Cardiac fibroblast (primary cell): ENCODE measurements at places on chromosomes 2 and 18.
A peak's percentile ranks its signal among the peaks of the same experiment; 100 is the strongest.

DNA sequence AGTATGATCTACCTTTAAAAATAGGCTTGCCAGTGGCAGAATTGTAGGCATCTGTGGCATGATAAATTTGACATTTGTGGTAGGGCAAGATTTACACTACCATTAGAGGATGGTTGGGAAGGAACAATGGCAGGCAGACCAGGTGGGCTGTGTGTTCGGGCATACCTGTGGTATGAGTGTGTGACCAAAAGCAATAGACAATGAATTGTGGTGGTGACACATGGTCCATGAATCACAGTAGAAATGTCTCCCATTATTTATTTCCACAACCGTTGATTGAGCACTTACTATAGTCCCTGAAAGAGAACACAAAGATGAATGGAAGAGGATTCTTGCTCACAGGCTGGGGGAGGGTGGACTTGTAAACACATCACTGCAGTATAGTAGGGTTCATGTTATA, 29.9 kb upstream of the RUFY4 start:
- no peak for DNase-seq

- DNase-seq: no peak
Measured at GRCh38 chr2:55478610-55479304, 40.8 kb upstream of the CFAP36 start.

GRCh38 chr2:138415985-138416384, 85.6 kb upstream of the SPOPL start:
- peak; percentile 29 for DNase-seq

DNA sequence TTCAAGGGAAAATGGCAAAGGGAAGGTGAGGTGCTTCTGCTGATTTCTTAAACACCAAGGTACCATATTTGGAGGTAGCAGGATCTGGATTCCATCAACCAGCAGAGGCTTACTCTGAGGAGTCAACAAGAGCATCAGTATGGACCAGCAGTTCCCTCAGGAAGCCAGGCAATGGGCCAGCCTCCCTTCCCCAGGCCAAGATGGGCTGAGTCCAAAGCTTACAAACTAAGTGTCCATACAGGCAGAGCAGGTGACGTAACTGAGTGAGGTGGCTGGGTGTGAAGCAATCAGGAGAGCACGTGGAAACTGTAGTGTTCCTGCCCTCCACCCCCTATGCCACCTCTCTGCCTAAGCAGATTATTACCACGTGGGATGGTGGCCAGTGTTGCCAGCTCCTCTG, 134.2 kb upstream of the HNRNPA3 start:
- peak; percentile 5 for DNase-seq

- no peak for DNase-seq
Measured at GRCh38 chr18:21309248-21309647, 67.2 kb downstream of the GREB1L start.

- DNase-seq: peak; percentile 94
Measured at GRCh38 chr18:35343936-35344735, at the start of gene ZNF24. Gene ZNF24 (minus strand): TSS chr18:35344420. CDS start chr18:35340650, 3,770 bp downstream.

- DNase-seq: peak; percentile 19
Measured at GRCh38 chr2:105325389-105325963, 4.1 kb downstream of the TGFBRAP1 start.

- DNase-seq: no peak
Measured at GRCh38 chr2:23021311-23022120, 363.5 kb upstream of the KLHL29 start.

DNA sequence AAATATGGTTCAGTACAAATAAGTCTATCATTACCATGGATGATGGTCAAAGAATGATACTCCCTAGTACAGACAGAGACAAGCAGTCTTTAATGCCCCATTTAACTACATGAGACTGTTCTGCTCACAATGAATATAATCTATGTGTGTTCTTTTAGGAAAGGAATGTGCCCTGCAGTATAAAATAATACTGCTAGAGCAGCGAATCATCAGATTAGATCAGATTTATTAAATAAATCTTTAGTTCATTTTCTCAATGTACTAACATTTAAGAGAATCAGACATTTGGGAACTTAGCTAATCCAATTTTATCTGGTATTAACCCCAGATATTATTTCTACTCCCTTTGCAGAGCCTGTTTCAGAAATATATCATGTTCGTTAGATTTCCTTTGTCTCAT, 272.0 kb upstream of the GCFC2 start:
- no peak for DNase-seq

- DNase-seq: no peak
Measured at GRCh38 chr2:143759455-143759854, 630.2 kb downstream of the ARHGAP15 start.

DNA sequence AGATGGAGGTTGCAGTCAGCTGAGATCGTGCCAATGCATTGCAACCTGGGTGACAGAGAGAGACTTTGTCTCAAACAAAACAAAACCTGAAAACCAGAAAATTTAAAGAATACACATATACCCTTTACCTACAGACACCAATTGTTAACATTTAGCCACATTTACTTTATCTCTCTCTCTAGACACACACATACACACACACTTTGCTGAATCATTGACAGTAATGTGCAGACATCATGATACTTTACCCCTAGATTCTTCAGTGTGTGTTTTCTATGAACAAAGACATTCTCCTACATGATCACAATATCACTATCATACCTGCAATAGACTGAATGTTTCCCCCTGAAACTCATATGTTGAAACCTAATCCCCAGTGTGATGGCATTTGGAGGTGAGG, 10.2 kb upstream of the CFLAR start:
- DNase-seq: no peak

DNA sequence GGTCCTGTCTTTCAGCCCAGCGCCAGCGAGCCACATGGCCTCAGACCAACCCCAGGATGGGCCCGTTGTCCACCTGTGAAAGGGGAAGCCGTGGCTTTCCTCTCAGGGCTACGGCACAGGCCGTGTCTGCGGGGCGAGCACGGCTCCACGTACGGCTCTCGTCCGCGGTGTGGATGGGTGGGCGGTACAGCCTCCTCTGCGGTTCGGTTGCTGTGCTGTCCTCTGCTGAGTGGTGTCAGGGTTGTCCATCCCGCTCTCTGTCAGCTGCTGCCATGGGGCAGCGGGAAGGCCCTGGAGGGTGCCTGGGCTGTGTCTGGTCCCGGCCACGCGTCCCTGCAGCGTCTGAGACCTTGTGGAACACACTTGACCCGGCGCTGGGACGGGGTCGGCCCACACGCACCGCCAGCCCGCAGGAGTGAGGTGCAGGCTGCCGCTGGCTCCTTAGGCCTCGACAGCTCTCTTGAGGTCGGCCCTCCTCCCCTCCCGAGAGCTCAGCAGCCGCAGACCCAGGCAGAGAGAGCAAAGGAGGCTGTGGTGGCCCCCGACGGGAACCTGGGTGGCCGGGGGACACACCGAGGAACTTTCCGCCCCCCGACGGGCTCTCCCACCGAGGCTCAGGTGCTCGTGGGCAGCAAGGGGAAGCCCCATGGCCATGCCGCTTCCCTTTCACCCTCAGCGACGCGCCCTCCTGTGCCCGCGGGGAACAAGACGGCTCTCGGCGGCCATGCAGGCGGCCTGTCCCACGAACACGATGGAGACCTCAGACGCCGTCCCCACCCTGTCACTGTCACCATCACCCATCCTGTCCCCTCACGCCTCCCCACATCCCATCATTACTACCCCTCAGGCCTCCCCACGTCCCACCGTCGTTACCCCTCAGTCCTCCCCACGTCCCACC, 128.7 kb downstream of the NFATC1 start:
- no peak for DNase-seq

GRCh38 chr2:1649103-1650084, 94.9 kb downstream of the PXDN start:
- no peak for DNase-seq

GRCh38 chr18:1811282-1811681, 760.0 kb downstream of the METTL4 start:
- DNase-seq: no peak

- DNase-seq: no peak
Measured at GRCh38 chr2:84456156-84456555, 2.9 kb downstream of the SUCLG1 start.

- DNase-seq: peak; percentile 98
Measured at GRCh38 chr2:112627060-112628040, 18.4 kb upstream of the SLC20A1 start.

DNA sequence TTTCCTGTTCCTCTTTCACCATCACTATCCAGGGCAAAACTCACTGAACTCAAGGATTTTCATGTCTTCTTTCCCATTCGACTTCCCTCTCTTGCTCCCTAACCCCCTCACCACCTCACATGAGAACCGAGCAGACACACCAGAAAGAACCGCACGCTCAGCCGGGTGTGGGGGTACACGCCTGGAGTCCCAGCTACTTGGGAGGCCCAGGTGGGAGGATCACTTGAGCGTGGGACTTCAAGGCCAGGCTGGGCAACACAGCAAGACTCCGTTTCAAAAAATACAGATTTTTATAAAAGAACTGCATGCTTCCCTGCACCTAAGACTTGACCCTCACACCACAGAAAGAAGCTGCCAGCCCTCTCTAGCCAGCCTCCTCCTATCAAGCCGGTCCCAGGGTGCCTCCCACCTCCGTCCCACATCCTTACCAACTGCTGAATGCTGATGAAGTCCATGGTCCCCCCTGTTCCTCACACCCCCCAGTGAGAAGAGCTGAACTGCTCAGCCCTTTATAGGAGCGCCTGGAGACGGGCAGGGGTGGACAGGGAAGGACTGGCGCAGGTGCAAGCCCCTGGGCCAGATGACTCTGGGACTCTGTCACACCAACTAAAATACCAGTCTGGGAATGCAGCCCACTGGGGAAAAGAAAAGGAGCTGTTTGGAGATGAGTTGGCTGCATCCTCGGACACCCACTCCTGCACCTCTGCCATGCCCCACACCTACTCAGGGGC, at the start of gene ANKRD23:
ANKRD23 (minus strand) TSS at position 484 of the 731 bp plus-strand sequence; CDS start at position 455, 29 bp downstream.
- no peak for DNase-seq

DNA sequence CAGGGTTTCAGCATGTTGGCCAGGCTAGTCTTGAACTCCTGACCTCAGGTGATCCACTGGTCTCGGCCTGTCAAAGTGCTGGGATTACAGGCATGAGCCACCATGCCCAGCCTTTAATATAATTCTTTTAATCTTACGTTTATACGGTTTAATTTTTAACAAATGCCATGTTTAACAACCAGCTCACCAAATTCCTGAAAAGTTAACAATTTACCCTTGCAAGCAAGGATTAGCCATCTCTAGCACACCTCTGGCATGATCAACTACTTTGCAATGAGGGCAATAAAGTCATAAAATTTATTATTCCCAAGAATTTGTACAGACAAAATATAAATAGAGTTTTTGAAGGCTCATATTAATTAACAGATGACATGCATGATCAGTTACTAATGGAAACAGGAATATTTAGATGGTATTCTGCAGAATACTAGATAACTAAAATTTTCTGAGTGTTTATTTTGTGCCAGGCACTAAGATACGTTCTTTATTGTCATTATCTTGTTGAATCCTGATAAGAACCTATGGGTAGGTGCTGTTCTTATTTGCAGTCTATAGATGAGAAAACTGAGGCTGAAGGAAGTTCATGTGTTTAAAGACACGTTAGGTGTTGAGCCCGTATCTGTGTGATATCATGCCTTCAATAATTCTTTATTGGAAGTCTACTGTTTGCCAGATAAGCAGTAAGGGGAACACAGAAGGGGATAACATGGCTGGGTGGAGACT, 190.1 kb downstream of the CDCA7 start:
- DNase-seq: no peak

- DNase-seq: no peak
Measured at GRCh38 chr2:144224472-144224871, 295.4 kb downstream of the ZEB2 start.

DNA sequence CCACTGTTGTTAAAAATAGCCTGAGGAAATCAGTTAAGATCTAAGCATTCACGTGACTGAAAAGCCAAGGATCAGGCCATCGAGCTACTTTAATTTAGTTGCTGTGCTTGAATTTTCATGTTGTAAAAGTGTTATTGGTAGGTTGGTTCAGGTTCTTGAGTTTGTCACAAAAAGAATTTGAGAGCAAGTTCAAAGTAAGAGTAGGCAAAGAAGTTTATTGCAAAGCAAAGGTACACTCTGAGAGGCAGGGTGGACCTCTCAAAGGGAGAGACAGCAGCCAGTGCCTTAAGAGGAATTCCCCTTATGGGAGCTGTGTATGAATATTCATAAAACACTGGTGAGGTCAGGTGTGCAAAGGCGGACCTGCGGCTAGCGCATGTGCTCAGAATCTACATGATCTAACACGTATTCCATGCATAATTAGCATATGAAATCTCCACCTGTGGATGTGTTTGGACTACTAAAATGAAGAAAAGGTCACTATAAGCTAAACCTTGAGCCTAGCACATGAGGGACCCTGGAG, 236.5 kb downstream of the NDUFA10 start:
- no peak for DNase-seq

DNA sequence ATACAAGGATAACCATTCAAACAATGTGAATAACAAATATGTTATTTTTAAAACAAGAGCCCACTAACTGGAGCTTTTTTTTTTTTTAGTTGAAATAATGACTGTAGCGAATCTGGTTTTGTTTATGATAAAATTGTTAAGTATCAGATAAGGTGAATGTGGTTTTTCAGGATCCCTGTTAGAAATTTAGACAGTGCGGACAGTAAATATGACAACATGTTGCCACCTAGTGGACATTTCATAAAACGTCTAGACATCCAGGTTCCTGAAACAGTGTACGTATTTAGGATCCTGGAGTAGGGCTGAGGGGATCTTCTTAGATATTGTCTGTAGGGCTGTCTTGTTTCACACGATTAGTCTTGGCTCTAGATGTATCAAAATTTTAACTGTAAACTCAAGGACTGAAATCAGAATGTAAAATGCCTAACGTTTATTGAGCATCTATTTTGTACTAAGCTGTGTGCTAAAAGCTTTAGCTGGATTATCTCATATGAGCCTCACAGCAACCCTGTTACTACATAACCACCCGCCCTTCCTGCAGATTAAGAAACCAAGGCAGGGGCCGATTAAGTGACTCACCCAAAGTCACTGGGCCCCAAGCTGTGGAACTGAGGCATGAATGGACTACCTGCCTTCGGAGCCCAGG, 23.9 kb upstream of the CCDC68 start:
- peak; percentile 89 for DNase-seq

GRCh38 chr2:213688133-213688532, 403.9 kb downstream of the SPAG16 start:
- no peak for DNase-seq

- DNase-seq: peak; percentile 27
Measured at GRCh38 chr2:219661197-219661954, 33.9 kb downstream of the SLC4A3 start.

GRCh38 chr2:138112536-138112935, 148.3 kb downstream of the HNMT start:
- peak; percentile 76 for DNase-seq

- DNase-seq: no peak
Measured at GRCh38 chr2:241869087-241869961, at the start of gene RTP5. Gene RTP5 (plus strand): TSS chr2:241869729. CDS start chr2:241869757, 28 bp downstream.

- DNase-seq: no peak
Measured at GRCh38 chr2:121045245-121045644, 239.8 kb downstream of the TFCP2L1 start.

DNA sequence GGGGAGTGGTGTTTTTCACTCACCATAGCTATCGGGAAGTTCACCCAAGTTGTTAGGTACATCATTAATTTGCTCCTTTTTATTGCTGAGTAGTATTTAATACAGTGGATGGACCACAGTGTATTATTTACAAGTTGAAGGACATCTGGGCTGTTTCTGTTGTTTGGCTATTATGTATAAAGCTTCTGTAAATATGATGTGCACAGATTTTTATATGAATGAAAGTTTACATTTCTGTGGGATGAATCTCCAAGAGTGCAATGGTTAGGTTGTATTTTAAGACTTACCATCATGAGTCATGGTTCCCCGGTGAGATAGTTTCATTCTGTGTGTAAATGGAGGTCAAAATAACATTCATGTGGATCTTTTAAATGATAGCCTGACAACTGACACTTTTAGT, 337.4 kb downstream of the PTPRM start:
- no peak for DNase-seq

- DNase-seq: no peak
Measured at GRCh38 chr2:141207036-141207385, 923.8 kb downstream of the LRP1B start.
